ENCODE measurements at places on chromosomes 5 and 9.

GRCh38 chr9:123420592-123421111, 64.7 kb downstream of the CRB2 start:
- DNase-seq, result no peak

DNA sequence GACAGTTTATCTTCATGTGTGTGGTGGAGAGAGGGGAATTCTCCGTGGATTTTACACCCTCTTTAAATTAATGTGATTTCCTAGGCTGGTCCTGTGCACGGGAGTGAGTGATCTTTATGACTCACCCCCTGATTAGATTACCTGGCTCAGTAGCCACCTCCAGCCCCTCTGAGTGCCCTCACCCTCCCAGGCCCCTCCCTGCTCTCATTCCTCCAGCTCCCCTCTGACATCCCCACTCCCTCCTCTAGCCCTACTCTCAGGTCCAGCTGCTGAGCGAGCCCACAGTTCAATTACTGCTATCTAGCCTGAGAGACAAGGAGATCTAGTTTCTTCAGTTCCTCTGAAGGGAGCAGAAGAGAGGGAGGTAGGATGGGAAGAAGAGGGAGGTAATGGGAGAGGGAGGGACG, 61.8 kb upstream of the ARAP3 start:
- no peak for DNase-seq

DNA sequence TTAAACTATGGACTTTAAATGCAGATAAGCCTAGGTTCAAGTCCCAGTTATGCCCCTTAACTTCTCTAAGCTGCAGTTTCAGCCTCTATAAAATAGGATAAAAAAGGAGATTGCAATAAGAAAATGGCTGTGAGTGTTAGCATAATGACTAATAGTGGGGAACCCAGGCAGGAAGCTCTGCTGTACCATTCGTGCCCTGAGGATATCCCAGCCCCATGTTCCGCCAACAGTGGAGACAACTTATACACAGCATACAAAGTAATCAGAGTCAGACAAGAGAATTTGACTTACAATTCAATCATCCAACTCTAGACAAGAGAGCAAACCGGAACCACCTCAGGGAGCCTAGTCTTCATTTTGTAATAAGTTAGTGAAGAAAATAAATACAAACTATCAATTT, 141.5 kb upstream of the FSTL4 start:
- DNase-seq, result peak; percentile 84

- DNase-seq, result no peak
Measured at GRCh38 chr5:157116483-157116954, 7.7 kb upstream of the HAVCR2 start.

- no peak for DNase-seq
Measured at GRCh38 chr9:103837940-103838339, 256.2 kb upstream of the SMC2 start.

DNA sequence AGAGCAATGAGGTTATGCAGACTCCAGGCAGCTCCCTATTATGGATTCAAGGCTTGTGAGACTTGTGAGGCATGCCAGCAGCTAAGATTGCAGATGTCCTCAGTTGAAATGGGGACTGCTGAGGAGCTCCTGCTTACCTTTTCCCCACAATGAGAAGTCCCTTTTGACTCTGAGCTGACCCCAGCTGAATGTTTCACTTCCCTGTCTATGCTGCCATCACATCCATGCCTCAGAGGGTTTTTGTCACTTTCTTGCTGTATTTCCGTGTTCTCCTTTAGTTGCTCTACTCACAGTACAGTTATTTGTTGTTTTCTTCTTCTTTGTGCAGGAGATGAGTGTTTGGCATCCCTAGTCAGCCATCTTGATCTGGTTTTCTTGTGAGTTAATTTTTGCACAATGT, 18.8 kb upstream of the OR2S2 start:
- DNase-seq, result no peak

GRCh38 chr5:103298117-103298516, 39.6 kb downstream of the MACIR start:
- DNase-seq, result no peak

- no peak for DNase-seq
Measured at GRCh38 chr5:140255460-140256157, 47.3 kb downstream of the PFDN1 start.

- no peak for DNase-seq
Measured at GRCh38 chr5:58925627-58926540, 343.0 kb downstream of the RAB3C start.

DNA sequence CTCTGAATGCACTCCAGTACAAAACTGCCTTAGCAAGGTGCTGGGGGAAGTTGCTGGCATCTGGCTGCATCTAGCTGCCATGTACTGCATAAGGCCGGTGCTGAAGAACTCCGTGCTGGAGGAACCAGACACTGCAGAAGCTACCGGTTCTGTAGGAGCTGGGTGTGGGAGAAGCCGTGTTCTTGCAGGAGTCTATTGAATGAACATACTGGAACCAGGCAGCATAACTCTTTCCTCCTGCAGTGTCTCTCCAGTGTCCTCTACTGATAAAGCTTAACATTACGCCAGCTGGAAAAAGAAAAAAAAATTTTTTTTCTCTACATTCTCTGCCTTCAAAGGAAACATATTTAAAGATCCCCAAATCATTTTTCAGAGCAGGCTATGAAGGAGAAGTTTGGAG, 38.5 kb downstream of the VPS13A start:
- DNase-seq, result peak; percentile 39

DNA sequence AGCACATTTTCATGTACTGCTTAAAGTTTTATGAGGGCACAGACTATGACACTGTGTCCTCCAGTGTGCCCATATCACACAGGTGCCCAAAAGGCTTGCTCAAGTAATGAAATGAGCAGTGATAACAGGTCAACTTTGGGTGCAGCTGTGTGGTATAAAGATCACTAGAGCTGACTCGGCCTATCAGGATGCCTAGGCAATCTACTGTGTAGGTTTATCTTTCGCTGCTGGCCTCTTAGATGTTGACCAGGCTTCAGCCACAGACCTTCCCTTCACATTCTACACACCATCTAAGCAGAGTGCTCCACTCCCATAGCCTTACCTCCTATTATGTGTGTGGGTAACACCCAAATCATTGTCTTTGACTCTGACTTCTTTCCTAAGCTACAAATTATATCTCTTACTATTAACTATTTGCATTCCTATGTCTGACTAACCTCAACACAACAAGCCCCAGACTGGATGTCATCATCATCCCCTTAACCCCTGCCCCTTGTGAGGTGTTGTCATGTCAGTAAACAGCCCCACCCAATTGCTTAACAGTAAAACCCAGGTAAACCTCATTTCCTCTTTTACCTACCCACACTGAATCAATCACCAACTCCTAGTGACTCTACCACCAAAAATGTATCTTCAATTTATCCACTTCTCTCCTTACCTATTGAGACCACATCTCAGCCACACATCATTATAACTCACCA, 2.5 kb downstream of the SREK1IP1 start:
- peak; percentile 27 for DNase-seq

GRCh38 chr9:18263377-18263776, 210.6 kb upstream of the ADAMTSL1 start:
- DNase-seq, result no peak

- DNase-seq, result no peak
Measured at GRCh38 chr5:159057996-159058395, 41.7 kb downstream of the EBF1 start.

- no peak for DNase-seq
Measured at GRCh38 chr9:96274939-96275338, 27.0 kb downstream of the HSD17B3 start.

DNA sequence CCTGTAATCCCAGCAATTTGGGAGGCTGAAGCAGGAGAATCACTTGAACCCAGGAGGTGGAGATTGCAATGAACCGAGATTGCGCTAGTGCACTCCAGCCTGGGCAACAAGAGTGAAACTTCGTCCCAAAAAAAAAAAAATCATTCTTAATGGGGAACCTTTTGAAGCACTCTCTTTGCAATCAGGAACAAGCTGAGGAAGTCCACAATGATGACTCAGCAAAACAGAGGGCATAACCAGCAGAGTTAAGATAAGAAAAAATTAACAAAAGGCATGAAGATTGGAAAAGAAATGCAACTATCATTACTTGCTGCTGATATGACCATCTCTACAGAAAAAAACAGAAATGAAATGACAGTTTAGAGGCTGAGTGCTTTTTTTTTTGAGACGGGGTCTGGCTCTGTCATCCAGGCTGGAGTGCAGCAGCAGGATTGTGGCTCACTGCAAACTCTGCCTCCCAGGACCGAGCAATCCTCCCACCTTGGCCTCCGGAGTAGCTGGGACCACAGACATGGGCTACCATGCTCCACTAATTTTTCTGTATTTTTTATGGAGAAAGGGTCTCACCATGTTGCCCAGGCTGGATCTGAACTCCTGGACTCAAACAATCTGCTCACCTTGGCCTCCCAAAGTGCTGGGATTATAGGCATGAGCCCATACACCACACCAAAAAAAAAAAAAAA, 88.0 kb downstream of the FNBP1 start:
- DNase-seq, result peak; percentile 30

- peak; percentile 70 for DNase-seq
Measured at GRCh38 chr9:120619751-120620655, 40.0 kb upstream of the CDK5RAP2 start.

DNA sequence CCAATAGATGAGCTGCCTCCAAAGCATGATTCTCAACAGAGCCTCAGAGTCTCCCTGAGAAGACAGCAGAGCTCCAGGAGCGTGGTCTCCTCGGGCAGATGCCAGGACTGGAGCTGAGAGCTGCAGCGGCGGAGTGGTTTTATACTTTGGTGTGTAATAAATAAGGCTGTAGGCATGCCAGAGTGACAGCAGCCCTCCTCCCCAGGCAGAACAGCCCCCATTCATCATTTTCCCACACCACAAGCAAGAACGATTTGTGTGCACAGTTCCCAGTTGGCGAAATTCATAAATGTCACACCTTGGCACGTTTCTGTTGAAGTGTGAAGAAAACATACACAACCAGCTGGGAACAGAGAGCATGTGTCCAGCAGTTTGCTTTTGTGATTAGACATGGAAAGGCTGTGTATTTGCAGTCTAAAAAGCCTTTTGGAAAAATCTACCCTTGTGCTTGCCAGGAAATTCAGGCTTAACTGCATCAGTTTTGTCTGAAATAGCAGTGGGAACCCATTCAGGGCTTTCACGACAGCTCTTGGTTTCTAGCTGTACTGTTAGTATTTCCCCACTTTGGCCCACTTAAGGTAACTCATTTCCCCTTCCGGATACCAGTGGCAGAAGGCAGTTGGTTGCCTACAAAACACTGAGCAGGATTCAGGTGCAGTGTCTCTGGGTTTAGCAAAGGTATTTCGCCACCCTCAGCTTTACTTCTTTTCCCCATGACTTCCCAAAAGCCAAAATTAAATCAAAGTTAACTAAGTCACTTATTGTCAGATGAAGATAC, at the start of gene C1QTNF3:
TSS of gene C1QTNF3 (minus strand) at position 115 of the 778 bp plus-strand sequence. CDS start at position 27, 88 bp downstream.
- no peak for DNase-seq

GRCh38 chr5:76737846-76738245, 21.9 kb downstream of the F2R start:
- DNase-seq, result no peak

Measured in EH (cell line).